ENCODE measurements at places on chromosomes 13 and 19.

- DNase-seq = no peak
Measured at GRCh38 chr13:48586591-48587103, 53.8 kb upstream of the RCBTB2 start.

GRCh38 chr19:47765523-47766358 lies 12.8 kb upstream of the SELENOW start:
- DNase-seq = peak; percentile 32

DNA sequence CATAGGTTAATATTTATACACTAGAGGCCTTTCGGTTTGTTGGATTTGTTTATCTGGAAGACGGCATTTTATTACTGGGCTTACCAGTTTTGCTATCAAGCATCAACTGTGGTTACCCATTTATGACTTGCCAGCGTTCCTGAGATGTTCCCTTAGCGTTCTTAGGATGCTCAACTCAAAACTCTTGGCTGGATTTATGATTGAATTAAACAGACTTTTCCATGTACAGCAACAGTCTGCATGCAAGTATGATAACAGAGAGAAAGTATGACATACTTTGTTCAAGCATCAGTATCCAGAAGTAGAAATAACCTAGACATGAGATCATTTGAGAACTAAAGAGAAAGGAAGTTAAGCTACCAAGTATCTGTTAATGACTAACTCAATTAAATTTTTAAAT lies 29.9 kb upstream of the RNF113B start:
- DNase-seq = no peak

GRCh38 chr13:110359840-110360301 lies 52.8 kb downstream of the COL4A2 start:
- DNase-seq = no peak

GRCh38 chr13:24693862-24694471 lies 13.8 kb downstream of the ATP12A start:
- DNase-seq = peak; percentile 58

GRCh38 chr13:20373861-20374260 lies 141.7 kb upstream of the GJB6 start:
- DNase-seq = no peak

- no peak for DNase-seq
Measured at GRCh38 chr13:89465366-89465765, 1794.2 kb downstream of the SLITRK5 start.

GRCh38 chr19:17996826-17997316 lies 11.1 kb upstream of the ARRDC2 start:
- peak; percentile 57 for DNase-seq

Measured in NCI-H2081 (cell line).